ENCODE measurements at places on chromosomes 4 and X.

DNA sequence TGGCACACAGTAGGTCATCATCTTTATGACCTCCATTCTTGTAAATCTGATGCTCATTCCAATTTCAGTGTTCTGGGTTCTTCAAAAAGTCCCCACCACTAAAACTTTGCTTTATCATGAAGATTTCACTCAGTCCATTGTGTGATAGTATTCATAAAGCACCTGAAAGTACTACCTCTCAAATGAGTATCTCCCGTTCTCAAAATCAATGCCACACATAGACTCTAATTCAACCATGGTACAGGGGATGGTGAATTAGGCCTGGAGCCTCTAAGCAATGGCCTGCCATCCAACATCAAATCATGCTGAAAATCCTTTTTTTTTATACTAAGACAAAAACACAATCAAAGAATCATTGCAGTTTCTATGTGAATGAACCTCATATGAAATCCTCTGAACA, 19.4 kb upstream of the WAS start:
- no peak for DNase-seq

DNA sequence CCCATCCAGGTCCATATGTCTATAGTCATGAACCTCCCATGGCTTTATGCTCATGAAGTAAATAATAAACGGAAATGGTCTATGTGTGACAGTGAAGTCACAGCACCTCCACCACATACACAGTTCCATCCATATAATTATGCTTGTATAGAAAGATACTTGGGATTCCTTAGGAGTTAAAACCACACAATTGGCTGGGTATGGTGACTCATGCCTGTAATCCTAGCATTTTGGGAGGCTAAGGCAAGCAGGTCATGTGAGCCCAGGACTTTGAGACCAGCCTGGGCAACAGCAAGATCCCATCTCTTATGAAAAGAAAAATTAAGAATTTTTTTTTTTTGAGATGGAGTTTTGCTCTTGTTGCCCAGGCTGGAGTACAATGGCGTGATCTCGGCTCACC, 55.6 kb upstream of the RBM47 start:
- DNase-seq: no peak

DNA sequence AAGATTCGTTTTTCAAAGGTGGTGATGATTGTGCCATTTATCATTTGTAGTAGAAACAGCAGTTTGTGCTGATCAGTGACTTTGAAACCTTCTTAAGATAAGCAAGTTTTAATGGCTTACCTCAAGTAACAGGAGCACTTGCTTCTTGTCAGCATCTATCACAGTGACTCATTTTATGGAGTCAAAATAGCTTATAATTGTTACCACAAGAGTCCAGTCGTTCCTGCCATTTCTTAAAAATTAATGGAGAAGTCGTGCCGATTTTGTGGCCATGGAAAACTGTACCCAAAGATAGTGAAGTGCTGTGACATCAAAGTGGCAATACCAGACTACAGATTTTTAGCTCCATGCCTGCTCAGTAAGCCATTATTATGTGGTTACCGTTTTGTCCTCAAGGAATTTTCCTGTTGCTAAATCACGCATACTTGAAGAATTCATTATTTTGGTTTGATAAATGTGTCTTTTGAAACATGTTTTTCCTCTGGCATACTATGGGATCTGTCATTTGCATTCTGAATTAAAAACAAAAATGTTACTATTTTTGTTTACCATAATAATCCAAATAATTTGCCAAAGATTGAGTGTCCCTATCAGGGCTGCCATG, 129.9 kb downstream of the CBR4 start:
- DNase-seq: no peak

DNA sequence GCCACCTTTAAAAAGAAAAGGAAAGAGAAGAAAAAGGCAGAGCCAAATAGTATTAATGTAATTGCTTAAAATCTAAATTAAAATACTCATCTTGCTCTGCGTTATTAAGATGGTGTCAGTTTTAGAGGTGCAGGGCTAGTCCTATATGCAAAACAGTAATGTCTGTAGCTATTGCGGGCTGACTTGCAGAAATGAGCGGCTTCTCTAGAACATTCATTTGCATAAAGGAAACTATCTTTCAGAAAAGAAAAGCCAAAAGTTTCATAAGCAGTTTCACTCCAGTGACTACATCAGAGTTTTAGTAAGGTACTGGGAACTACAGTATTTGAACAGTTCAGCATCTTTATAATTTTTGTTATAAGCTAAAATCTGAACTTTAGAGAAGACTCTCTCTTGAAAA, 6.0 kb downstream of the SMAD1 start:
- no peak for DNase-seq

- DNase-seq: no peak
Observed at GRCh38 chr4:100880011-100880410, 362.2 kb upstream of the EMCN start.

- no peak for DNase-seq
Observed at GRCh38 chr4:147736458-147736857, 4.6 kb downstream of the ARHGAP10 start.

GRCh38 chrX:68830419-68831404, 1.9 kb downstream of the EFNB1 start:
- DNase-seq: no peak

- DNase-seq: no peak
Observed at GRCh38 chrX:141733371-141733770, 34.8 kb upstream of the SPANXD start.

DNA sequence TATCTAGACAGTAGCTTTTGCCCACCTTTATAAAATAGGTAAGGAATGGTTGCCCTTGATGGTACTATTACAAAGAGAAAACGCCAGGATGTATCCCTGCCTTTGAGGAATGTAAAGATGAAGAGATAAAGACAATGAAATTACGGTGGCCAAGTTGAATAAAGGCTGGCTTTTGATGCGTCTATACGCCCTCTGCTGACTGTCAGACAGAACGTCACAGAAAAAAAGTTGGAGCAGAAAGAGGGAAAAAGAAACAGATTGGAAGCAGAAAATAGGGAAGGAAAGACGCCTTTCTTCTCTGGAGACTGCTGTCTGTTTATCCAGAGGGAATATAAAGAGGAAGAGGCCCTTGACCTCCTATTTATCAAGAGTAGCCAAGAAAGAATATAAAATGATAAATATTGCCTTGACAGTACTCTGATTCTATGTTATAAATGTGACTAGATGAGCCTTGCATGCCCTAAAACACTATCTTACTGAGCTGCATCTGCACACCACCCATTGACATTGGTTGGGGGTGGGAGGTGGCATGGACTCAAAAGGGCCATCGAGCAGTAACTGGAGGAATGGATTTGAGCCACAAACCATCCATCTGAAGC, 30.6 kb downstream of the PCDH19 start:
- no peak for DNase-seq

DNA sequence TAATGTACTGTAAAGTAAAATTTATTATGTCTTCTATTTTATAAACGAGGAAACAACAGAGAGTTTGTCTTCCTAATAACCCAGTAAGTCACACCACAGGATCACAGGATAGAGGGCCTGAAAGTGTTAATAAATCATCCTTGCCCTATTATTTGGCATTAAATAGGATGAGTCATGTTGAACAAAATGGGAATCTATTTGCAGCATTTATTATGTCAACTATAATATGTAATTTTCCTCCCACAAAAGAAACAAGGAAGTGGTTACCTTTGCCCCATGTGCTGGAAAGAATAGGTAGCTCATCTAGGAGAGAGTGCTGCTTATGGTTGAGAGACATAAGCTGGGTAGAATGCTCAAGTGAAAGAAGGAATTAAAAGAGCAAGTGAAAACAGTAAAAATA, 237.6 kb upstream of the NDST3 start:
- no peak for DNase-seq

DNA sequence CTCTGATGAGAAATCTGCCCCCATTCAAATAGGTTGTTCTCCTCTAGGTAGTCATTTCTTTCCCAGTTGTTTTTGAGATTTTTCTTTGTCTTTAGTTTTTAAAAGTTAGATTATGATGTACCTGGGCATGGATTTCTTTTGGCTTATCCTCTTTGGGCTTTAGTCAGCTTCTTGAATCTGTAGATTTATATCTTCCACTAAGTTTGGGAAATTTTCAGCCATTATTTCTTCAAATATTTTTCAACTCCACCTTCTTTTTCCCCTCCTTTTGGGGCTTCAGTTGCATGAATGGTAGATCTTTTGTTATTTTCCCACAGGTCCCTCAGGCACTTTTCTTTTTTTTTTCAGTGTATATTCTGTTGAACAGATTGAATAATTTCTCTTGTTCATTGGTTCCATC, 77.3 kb downstream of the JADE3 start:
- DNase-seq: no peak

DNA sequence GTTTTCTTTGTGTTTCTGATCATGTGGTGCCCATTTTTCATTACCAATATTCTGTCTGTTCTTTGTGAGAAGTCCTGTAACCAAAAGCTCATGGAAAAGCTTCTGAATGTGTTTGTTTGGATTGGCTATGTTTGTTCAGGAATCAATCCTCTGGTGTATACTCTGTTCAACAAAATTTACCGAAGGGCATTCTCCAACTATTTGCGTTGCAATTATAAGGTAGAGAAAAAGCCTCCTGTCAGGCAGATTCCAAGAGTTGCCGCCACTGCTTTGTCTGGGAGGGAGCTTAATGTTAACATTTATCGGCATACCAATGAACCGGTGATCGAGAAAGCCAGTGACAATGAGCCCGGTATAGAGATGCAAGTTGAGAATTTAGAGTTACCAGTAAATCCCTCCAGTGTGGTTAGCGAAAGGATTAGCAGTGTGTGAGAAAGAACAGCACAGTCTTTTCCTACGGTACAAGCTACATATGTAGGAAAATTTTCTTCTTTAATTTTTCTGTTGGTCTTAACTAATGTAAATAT, 110.4 kb downstream of the IL13RA2 start:
- no peak for DNase-seq

DNA sequence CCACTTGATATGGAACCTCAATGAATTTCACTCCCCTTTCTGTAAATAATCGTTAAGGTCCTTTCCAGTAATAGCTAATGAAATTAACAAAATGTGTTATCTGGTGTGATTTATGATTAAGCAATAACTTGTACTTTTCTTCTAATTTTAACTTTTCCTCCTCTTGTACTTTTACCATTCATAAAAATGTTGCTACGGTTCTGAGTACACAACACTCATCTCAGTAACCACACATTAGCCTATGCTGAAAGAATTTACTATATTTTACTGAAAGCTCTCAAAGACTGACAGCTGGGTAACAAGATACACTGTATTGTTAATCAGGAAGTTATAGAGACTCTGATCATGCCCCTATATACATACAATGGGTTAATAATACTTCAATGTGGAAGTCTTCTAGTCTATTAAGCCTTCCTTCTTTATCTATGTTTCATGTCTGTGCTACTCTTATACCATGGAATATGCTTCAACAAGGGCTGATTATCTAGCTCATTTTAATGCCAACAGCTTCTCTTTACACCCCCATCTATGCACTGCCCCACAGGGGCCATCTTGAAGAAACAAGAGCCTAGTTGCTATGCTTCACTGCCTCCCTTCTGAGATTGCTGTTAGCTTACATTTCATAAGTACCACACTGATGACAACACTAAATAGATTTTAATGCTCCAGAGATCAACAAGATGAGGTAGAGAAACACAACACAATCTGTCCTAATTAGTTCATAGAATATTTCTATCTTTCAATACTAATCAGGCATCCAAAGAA, 39.1 kb downstream of the LAMP2 start:
- DNase-seq: no peak

GRCh38 chr4:117093571-117093970, 8.2 kb upstream of the TRAM1L1 start:
- no peak for DNase-seq

DNA sequence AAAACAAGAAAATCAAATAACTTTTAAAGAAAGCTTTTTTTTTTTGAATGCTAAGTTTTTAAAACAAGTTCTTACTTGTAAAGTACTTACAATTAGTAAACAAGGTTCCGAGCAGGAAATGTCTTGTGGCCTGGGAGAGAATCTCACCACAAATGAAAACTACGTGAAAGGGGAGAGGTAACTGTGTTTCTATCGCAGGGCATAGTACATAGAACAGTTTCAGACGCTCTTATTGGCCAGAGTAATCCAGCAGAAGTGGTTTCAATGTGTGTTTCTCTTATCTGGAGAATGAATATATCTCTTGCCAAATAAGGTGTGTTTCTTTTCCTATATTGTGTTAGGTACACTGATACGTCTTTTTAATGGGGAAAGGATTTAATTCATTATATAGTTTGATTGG, at the start of gene PLAC8:
Gene PLAC8, minus strand, starts transcription at position 154 of the 400 bp plus-strand sequence. CDS start 6,808 bp downstream, outside the sequence.
- peak; percentile 43 for DNase-seq

DNA sequence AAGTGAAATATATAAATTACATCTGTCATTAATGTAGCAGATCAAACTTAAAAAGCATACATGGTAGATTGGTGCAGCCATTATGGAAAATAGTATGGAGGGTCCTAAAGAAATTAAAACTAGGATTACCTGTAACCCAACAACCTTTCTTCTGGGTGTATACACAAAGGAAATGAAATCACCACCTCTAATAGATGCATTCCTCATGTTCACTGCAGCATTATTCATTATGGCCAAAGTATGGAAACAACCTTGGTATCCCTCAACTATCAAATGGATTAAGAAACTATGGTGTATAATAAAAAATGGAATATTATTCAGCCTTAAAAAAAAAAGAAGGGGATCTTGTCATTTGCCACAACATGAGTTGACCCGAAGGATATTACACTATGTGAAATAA, 13.7 kb downstream of the WDFY3 start:
- no peak for DNase-seq

GRCh38 chr4:186144946-186145569, 40.6 kb downstream of the FAM149A start:
- DNase-seq: peak; percentile 63

DNA sequence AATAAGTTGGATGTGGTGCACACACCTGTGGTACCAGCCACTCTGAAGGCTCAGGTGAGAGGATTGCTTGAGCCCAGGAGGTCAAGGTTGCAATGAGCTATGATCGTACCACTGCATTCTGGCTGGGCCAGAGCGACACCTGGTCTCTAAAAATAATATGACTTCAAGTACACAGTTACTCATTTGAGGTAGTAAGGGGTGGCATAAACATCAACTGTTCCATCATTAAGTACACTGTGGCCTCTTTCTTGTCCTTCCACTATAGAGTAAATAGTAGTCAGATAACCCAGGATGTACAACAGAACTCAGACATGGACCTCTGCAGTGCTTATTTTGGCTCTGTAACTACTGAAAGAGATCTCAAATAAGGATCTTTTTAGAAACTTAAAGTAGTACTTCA, 10.6 kb downstream of the FAM9B start:
- DNase-seq: no peak

DNA sequence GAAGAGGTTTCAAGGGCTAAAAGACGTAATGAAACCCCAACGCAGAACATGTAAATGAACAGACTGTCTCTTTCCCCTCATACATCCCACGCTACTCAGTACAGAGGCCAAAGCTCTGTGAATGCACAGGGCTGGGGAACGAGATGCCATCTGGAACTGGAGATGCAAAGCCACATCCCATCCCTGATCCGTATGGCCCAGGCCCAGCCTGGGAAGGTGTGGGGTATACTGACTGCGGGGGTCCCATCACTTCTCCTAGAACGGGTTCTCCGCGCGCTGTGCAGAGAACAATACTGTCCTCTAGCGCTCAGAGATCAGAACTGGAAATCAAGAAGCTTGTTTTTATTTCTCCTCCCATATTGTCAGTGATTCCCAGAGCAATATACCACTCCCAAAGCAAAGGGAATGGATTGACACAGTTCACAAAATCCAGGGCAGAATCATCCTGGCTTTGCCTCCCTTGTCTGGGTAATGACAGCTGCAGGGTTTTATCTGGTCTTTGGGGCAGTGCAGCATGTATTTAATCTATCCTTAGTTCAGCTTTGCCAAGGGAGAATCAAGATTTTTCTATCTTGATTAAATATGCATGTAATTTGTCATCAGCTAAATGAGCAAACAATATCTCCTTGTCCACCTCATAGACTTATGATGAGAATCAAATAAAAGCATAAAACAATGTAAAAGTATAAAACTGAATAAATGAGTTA, 47.3 kb upstream of the TLR3 start:
- peak; percentile 76 for DNase-seq

All from cerebellar cortex (tissue), 1 donor.